ENCODE measurements at places on chromosomes 2 and 18.
A peak's percentile ranks its signal among the peaks of the same experiment; 100 is the strongest.

GRCh38 chr2:232890536-232890895 is 20.5 kb downstream of the SNORC start:
- DNase-seq = no peak

DNA sequence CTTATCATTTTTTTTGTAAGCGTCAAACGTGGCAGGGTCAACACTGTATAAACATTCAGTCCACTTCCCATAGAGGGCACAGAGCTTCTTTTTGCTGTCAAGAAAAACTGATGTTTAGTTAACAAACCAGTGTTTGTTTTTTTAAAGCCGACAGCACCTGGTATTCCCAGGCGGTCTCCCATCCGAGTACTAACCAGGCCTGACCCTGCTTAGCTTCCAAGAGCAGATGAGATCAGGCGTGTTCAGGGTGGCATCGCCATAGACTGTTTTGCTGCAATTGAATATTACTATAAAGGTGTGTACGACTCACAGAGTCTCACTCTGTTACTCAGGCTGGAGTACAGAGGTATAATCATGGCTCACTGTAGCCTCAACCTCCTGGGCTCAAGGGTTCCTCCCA is 31.5 kb downstream of the CABYR start:
- no peak for DNase-seq

GRCh38 chr2:160213511-160213910 is 13.4 kb upstream of the ITGB6 start:
- DNase-seq = no peak

DNA sequence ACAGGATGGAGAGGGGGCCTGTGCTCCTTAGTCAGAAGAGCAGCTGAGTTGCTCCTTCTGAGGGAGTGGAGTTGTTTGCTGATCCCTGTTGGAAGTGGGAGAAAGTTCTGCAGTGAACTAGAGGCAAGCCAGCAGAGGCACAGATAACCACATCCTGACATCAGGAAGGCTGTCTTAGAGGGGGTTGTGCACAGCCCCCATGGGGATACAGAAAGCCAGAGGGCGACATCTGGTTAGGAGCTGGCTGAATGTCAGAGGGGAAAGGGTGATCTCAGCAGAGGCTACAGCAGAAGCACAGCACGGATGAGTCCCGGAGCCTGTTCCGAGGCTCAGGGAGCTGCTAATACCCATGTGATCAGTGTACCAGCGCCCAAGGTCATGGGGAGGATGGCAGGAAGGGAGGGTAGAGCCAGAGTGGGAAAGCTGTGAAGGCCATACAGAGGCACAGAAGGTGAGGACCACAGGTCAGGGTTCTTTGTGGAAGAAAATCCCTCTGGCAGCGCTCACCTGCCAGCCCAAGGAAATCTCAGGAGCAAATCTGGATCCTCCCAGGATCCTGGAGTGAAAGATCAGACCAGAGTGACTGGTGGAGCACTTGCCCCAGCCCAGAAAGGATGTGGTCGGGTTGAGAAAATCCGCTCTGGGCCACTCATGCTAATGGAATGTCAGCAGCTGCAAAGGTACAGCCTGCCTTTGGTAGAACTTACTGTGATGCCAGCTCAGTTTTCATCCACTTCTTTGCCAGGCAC is 111.8 kb downstream of the STPG4 start:
- DNase-seq = peak; percentile 97

DNA sequence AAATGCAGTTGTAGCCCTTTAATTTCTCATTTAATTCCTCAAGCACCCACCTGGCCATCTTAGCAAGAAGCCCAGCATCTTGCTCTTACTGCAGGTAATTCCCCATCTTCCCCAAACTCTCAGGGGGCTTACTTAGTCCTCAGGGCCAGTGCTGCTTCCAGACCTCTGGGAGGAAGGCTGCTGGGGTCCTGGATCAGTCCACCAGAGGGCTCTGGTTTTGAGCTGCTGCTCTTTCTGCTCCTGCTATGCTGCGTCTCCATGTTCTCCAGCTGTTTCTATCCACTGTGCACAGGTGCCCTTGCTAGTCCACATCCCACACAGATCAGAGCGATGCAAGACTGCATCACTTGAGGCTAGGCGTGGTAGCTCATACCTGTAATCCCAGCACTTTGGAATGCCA is 34.5 kb upstream of the TMEM87B start:
- DNase-seq = no peak

DNA sequence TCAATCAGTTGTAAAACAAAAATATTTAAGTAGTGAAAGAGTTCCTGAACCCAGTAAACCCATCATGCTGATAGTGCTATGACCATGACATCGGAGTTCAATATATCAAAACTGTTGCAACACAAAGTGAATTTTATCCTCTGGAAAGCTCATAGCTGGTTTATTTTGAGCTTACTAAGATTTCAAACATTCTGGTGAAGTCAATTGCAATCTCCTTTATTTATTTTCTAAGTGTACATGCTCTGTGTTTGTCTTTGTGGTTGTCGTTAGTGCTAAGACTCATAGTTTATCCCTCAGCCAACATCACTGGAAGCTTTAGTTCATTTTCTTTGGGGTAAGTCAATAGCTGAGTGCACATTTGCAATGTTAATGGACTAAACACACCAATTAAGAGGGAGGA is 91.9 kb downstream of the QPCT start:
- no peak for DNase-seq

- peak; percentile 8 for DNase-seq
Observed at GRCh38 chr18:46546111-46546640, 110.8 kb downstream of the LOXHD1 start.

DNA sequence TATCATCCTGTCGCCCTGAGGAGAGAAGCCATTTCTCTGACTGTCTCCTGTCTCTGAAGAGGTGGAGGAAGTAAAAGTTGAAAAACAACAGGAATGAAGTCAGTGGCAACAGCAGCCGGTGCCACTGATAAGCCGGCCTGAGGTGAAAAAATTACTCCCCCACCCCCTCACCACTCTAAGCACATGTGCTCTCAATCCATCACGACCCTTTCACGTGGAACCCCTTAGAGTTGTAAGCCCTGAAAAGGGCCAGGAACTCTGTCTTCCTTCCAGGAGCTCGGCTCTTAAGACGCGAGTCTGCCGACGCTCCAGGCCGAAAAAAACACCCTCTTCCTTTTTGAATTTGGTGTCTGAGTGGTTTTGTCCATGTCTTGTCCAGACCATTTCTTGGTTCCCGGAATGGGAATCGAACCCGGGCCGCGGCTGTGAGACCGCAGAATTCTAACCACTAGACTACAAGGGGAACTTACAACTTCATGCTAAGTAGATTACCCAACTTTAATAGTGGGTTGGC is 40.7 kb upstream of the TRIM43 start:
- no peak for DNase-seq

DNA sequence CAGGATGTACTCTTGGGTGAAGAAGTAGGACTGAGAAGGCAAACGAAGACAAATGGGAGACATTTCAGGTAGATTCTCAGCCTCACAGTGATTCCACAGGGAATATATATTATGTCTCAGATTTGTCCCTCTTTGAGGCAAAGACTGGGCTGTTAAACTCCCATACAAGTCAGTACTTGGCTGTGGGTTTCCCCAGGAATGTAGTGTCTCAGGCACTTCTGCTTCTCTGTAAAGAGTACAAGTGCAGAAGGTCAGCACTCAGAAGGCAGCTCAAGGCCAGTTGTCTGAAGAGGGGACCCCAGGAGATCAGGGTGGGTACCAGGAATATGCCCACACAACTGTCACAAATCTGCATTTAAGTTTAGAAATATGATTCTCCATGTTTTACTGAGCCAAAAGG is 39.9 kb upstream of the COBLL1 start:
- DNase-seq = no peak

- DNase-seq = no peak
Observed at GRCh38 chr2:11482473-11483035, 16.6 kb upstream of the E2F6 start.

DNA sequence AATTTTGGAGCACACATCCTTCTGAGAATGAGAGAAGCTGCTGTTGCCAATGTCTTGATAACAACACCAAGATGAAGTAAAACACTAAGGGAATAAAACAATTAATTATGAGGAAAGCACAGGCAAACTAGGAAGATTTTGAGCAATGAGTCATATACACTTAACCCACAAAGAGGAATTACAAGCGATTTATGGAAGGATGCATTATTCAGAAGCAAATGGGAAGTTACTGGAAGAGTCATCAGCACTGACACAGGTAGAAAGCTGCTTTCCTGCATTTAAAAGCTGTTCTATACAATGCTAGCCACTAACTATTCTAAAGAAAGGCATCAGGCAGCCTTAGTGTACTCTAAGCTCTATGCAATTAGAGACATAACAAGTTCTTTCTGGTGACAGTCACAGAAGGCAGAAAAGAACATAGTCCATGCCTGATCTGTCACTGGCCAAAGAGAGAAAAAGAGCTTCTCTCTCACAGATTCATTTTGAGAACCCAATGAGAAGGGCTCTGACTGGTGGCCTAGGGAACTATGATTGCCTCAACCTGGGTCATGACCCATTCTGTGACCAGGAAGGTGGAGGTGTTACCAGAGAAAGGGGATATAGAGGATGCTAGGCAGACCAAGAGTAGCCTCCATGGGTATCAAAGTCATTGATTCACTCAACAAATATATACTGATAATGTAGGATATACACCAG is 45.4 kb downstream of the M1AP start:
- DNase-seq = no peak

DNA sequence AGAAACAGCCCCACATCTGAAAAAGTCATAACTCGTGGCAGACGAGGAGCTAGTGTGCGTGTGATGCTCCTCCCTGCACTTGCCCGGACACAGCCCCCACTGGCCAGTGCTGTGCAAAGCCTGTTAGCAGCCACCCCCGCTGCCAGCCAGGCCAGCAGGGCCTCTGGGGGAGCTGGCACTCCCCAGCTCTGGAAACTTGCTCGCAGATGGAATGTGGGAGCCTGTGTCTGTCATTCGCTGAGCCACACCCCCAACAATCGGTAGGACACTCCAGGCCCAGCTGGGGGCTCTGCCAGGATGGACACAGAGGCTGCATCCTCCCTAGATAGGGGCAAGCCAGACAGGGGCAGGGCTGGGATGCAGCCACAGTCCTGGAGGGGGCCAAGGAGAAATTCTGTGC is 62.4 kb upstream of the ATG16L1 start:
- DNase-seq = no peak

GRCh38 chr18:3179430-3180089 is 40.2 kb downstream of the MYOM1 start:
- no peak for DNase-seq

DNA sequence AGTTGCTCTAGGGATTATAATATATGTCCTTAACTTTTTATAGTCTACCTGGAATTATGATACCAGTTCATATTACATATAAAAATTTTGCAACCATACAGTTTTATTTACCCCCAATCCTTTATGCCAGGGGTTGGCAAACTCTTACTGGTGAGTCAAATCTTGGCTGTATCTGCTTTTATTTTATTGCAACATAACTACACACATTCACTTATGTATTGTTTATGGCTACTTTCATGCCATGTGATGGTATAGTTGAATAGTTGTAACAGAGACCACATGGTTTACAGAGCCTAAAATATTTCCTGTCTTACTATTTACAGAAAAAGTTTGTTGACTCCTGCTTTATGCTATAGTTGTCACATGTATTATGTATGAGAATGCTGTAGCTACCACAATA is 25.8 kb upstream of the DLX2 start:
- no peak for DNase-seq

- no peak for DNase-seq
Observed at GRCh38 chr2:50789741-50790140, 242.2 kb downstream of the NRXN1 start.

DNA sequence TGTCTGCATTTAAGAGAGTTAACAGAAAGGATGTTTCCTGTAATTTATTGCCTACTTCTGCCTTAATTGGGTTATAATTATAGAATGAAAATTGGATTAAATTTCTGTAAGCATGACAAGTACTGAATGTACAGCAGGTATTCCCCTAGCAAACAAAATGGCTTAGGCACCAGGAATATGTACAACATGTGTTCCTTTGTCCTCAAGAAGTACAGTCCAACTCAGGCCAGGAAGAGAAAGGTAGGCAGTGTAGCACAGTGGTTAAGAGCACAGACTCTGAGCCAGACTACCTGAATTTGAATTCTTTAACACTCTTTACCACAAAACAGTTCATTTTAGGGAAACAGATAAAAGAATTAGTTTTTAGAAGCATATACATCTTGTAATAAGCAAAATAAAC is 43.1 kb downstream of the COX7A2L start:
- DNase-seq = no peak

GRCh38 chr2:127657232-127657595 is 11.3 kb downstream of the GPR17 start:
- DNase-seq = no peak

- DNase-seq = no peak
Observed at GRCh38 chr2:205720451-205720902, 38.2 kb downstream of the NRP2 start.

- no peak for DNase-seq
Observed at GRCh38 chr2:138324068-138324771, 177.3 kb upstream of the SPOPL start.
